Lung microvascular endothelial cell (primary cell): ENCODE measurements at places on chromosomes 6 and 20. TPM values are rescaled to one million over a fixed set of nuclear protein-coding genes. Genes with fewer than 3 reads are reported as not detected.

DNA sequence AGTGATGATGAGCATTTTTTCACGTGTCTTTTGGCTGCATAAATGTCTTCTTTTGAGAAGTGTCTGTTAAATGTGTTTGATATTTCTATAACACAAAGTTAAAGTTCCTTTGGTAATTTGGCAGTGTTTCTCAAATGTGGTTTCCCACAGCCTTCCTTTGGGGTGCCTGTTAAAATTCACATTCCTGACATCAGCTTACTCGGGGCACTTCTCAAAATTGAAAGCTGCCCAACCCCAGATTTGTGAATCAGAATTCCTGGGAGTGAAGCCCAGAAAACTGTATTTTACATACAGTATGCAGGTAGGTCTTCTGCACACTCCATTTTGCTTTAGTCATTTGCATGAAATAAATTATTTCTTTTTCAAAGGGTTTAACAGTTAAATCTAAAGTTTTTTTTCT, 207.9 kb downstream of the GMPR start:
- DNase-seq: no peak

DNA sequence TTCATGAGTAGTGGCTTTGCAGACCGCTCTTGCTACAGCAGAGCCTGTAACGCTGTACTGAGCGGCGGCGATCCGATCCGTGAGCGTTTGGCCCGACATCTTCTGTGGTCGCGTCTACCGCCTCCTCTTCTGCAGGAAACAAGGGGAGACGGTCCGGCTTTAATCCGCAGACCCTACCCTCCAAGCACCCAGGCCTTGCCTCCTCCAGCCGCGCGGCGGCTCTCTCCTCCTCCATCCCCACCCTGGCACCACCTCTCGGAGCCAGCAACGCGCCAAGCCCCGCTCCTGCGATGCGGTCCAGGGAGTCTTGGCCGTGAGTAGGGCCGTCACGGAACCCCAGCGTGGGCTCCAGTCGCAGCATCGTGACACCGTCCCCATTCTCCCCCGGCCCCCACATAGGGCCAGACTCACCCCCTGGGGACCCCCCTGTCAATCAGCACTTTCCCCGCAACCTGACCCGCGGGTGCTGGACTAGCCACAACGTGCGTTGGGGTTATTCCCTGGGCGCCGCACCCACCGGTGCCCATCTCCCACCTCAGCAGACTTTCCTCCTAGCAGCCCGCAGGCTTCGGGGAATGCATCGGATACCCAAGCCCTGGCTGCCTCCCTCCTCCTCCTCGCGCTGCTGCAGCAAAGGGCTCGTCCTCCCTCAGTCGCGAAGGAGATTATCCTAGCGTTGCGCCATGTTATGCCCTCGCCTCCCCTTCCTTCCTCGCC, 914 bp downstream of the SNAP91 start:
- DNase-seq: no peak

- DNase-seq: no peak
These were observed 954.3 kb downstream of the KIF16B start for GRCh38 chr20:15618912-15619311.

DNA sequence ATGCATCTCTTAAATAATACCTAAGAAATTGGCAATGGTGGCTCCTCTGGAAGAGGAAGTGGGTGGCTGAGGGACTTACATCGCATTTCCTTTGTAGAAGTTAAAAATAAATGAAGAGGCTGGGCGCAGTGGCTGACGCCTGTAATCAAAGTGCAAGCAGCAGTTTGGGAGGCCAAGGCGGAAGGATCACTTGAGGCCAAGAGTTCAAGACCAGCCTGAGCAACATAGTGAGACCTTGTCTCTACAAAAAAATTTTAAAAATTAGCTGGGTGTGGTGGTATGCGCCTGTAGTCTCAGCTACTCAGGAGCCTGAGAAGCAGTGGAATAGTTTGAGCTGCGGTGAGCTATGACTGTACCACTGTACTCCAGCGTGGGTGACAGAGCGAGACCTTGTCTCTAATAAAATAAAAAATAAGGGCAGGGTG, 12.2 kb upstream of the NCOA3 start:
- DNase-seq: no peak

DNA sequence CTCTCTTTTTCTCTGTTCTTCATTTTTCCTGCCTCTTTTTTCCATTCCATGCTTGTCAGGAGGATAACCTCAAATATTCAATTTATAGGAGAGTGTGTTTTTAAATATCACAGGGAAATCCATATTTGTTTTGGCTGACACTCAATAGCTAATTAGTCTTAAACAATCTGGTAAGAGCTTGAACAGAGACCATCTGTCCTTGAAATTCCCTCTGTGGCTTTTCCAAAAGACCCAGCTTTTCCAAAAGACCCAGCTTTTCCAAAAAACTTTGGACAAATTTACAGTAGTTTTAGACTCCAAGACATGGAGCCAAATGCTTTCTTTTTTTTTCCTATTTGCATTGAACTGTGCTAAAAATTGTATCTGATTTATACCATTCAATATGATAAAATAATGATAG, 127.4 kb upstream of the FAM83B start:
- no peak for DNase-seq

- no peak for DNase-seq
These were observed 49.8 kb upstream of the ENPP5 start for GRCh38 chr6:46220352-46221221.

- DNase-seq: peak; percentile 49
These were observed 52.1 kb upstream of the BEND6 start for GRCh38 chr6:56902641-56903464.

DNA sequence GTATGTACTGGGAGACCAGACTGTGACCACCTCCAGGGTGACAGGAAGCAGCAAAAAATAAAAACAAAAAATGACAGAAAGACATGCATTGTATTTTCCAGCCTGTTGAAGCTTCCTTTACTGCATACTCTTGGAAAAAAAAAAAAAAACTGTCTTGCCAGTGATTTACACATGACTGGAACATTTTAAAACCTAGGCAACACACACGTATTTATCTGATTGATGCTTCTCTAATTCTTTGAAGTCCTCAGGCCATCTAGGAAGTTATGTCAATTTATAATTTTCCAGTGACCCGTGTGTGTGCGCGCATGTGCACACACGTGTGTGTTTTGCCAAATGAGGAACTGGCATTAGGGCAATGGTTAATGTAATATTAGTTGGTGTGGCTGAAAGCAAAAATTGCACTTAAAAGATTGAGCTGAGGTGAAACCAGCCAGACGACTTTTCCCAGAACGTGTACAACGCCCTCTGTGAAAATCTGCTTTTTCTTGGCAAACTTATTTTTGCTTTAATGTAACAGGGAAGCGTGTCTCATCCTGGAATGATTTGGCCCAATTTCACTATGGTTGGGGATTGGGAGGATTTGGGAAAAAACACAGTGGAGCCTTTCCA, 315.2 kb downstream of the TFAP2A start:
- DNase-seq: no peak

GRCh38 chr6:57216235-57217101, 5.6 kb downstream of the RAB23 start:
- no peak for DNase-seq

- no peak for DNase-seq
These were observed 52.8 kb upstream of the AKIRIN2 start for GRCh38 chr6:87754828-87755227.

GRCh38 chr6:125728739-125729138, 20.7 kb upstream of the HEY2 start:
- no peak for DNase-seq

GRCh38 chr6:145076115-145076841, 659.0 kb downstream of the EPM2A start:
- no peak for DNase-seq

GRCh38 chr20:2705931-2706645, 13.5 kb downstream of the EBF4 start:
- DNase-seq: no peak

- no peak for DNase-seq
These were observed 46.2 kb upstream of the ADIG start for GRCh38 chr20:38534756-38535155.

GRCh38 chr6:74318738-74319137, 622.7 kb downstream of the CD109 start:
- DNase-seq: peak; percentile 26

- DNase-seq: no peak
These were observed 76.3 kb downstream of the MRPL14 start for GRCh38 chr6:44050872-44051505.

DNA sequence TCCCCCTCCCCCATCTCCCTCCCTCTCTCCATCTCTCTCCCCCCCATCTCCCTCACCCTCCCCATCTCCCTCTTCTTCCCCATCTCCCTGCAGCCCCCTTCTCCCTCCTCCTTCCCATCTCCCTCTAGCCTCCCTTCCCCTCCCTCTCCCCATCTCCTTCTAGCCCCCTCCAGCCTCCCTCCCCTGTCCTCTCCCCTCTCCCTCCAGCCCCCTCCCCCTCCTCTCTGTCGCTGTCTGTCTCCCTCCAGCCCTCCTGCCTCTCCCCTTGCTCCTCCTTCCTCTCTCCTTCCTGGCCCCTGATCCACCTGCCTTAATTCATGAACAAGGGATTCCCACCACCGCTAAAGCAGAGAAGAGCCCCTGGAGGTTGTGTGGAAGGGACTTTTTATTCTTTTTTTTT, 26.9 kb upstream of the CHMP4B start:
- DNase-seq: no peak

GRCh38 chr20:39133201-39133600, 171.1 kb downstream of the DHX35 start:
- no peak for DNase-seq

- peak; percentile 80 for DNase-seq
These were observed 908.0 kb downstream of the QKI start for GRCh38 chr6:164322533-164322932.

DNA sequence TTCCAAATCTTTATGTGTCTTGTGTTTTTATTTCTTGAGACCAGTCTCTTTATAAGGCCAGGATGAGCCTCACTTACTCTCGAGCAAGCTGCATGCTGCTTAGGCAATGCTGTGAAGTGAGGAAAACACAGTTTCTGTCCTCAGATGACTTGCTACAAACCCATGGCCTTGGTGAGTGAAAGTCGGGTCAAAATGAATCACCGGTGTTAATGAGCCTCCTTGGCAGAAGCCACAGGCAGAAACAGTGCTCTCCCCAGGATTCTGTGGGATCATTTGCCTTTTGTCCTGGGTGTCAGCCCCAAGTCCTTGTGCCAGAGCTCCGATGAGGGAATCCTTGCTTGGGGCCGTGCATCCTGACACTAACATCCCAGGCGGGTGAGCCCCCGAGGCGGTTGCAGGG, 482.5 kb downstream of the QKI start:
- DNase-seq: no peak

- no peak for DNase-seq
These were observed 3.1 kb upstream of the ZNF831 start for GRCh38 chr20:59160389-59161115.

DNA sequence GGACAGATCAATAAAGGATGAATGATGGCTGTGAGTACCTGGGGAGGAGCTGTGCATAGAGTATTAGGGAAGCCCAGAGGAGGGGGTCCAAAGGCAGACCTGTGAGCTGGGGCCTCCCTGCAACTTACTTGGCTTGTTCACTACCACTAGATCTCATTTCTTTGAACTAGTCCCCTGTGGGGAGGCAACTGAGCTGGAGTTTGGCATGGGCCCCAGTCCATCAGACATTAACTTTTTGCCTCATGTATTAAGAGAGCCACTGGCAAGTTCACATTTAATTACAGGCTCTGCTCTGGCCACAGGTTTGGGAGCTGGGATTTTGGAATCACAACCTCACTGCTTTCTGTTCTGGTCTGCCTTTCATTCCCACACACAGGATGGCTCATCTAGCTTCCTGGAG, 254.1 kb downstream of the PRL start:
- DNase-seq: no peak

GRCh38 chr6:18391023-18391422, 3.9 kb downstream of the RNF144B start:
- DNase-seq: no peak

- no peak for DNase-seq
These were observed 69.0 kb downstream of the NCOA7 start for GRCh38 chr6:125859727-125860126.

GRCh38 chr20:43096931-43097260, 92.8 kb downstream of the PTPRT start:
- no peak for DNase-seq

CYP21A2 gene
- total RNA-seq: not detected in 2 replicates

ADA gene
- 11.1 and 16.3 TPM in 2 replicates for total RNA-seq

RSPH9 gene
- 0.20 and 0.22 TPM in 2 replicates for total RNA-seq

FNDC11 gene
- total RNA-seq: 0.87 and 2.6 TPM in 2 replicates

CCN5 gene
- not detected in 2 replicates for total RNA-seq

NKAPL gene
- total RNA-seq: 0.20 and 0.22 TPM in 2 replicates

PRSS35 gene
- not detected in 2 replicates for total RNA-seq

SMPD2 gene
- total RNA-seq: 5.4 and 7.3 TPM in 2 replicates

FHL5 gene
- total RNA-seq: not detected in 2 replicates

GFOD1 gene
- total RNA-seq: 14.1 and 14.6 TPM in 2 replicates

RAMACL gene
- 1.3 and 2.6 TPM in 2 replicates for total RNA-seq

PET117 gene
- 5.8 and 6.1 TPM in 2 replicates for total RNA-seq

ACOT13 gene
- total RNA-seq: 3.2 and 3.9 TPM in 2 replicates

PACSIN1 gene
- total RNA-seq: not detected in 2 replicates

VSTM2L gene
- under 0.01 TPM in 2 replicates for total RNA-seq
